Dorsolateral prefrontal cortex (tissue), 122 donors: ENCODE measurements at places on chromosomes 13 and 19.

DNA sequence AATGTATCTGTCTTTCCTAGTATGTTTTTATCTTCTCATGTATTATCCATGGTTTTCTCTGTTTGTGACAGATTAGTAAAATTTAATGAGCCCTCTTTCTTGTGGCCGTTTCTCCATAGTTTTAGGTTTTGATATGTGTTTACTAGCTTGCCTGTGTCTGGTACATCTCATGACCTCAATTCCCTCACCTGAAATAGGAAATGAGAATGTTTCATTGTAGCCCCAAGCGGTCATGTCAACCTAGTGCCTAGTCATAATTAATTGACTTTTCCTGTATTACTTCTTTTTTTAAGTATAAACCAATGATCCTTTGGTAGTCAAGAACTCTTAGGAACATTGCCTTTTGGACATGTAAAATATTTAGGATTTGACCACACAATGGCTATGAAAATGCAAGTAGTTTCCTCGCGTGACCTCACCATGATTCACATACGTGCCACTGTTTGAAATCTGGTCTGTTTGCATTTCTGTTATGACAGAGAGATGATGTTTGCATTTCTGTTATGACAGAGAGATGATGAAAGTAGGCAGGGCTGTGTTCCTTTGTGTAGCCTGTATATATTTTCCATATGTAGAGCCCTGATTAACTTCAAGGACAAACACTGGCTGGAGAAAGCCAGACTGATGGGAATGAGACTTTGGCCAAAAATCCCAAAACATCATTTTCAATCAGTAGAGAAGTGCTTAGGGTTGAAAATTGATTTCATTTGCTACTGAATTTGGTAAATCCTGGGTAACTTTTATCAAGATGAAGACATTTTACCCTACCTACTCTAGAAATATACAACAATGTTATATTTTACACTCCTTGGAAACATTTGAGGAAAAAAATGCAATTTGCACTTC, 104.8 kb downstream of the TNFRSF19 start:
- DNase-seq: no peak

GRCh38 chr13:98822225-98822606, 69.7 kb upstream of the SLC15A1 start:
- DNase-seq: no peak

- DNase-seq: no peak
Measured at GRCh38 chr19:40673397-40673796, 17.1 kb downstream of the NUMBL start.

- DNase-seq: no peak
Measured at GRCh38 chr19:38219221-38219620, 4.8 kb downstream of the DPF1 start.

- DNase-seq: no peak
Measured at GRCh38 chr19:12838886-12839756, 806 bp downstream of the MAST1 start.

- no peak for DNase-seq
Measured at GRCh38 chr19:10124429-10124828, 4.7 kb upstream of the EIF3G start.

GRCh38 chr19:6890938-6891337, 3.6 kb downstream of the ADGRE1 start:
- no peak for DNase-seq

DNA sequence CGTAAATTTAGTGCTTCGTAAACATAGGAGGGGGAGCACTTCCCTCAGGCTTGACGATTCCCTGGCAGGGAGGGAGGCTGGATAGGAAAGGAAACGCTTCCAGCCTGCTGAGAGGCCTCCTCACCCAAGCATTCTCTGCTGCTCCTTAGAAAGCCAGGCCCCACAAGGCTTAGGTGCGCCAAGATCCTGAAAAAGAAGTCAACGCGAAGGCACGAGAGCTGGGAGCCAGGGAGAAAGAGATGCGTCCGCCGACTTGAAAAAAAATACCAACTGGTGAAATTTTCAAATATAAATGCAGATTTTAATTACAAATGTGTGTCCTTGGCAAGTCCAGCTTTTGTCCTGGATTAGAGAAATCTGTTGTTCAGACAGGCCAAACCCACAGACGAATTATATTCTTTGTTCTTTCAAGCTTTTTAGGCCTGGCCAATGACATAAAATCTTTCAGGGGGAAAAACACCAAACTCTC, 64.0 kb downstream of the ALOX5AP start:
- DNase-seq: no peak

GRCh38 chr13:94181461-94182107, 297.9 kb downstream of the DCT start:
- no peak for DNase-seq

DNA sequence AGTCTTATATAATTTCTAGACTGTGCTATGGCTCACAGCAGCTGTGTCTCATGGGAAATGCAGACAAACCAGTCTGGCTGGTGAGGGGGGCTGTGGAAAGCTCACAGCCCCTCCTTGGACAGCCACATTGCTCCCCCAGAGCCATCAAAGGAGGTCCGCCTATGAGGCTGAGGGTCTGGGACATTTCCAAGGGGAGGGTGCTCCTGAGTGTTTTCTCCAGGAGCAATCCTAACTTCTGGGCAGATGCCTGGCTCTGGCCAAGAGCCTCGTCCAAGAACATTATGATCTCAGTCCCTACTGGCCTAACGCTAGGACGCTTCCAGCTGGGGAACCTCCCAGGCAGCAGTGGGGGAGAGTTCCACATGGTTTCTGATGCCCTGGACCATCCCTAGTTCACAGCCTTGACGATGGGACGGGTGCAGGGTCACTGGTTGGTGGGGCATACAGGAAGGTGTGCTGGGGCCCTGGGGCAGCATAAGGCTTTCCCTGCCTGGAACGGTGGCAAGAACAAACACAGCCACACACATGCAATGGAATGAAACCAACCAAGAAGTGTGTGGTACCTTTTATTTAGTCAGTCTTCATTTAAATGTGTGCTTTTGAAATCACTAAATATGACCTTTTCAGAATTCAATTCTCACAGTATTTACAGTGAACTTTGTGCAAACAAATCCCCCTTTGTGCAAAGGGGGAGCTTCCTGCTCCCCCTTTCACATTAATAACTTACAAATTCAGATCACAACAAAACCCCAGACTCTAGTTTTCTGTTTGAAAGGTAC, 60.6 kb downstream of the CDADC1 start:
- peak; percentile 74 for DNase-seq

DNA sequence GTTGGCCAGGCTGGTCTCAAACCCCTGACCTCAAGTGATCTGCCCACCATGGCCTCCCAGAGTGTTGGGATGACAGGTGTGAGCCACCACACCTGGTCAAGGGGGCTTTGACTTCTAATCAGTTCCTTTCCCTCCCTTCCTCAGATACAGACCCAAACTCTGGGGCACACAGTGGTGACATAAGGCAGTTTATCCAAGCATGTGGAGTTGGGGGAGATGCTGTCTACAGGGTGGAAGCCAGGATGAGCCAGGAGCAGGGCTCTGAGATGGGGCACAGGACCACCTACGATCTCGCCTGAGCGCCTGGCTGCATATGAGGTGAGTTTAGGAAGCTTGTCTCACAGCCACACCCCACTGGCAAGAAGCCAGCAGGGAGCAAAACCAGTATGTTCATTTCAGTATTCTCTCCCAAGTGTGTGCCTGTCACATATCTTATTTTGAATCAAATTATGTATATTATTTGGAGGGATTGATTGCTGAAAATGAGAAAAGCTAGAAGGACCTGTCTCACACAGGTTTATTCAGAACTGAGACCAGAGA, 67.7 kb downstream of the KCTD15 start:
- no peak for DNase-seq

GRCh38 chr13:95207769-95208366, 93.4 kb downstream of the ABCC4 start:
- no peak for DNase-seq

DNA sequence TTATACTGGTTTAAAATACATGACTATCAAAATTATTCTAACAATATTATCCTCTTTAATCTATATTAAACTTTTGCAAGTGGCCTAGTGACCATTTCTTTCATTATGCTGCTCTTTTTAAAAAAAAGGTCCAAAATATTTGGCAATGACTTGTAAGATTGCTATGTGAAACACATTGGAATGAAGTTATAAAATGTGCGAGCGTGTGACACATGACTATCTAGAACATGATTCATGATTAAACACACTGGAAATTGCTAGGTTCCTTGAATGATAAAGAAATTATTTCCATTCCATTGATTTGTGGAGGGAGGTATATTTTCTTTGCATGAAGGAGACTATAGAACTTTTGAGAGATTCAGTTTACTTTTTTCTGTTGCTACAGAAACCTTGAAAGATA, 739.1 kb downstream of the DIAPH3 start:
- no peak for DNase-seq

GRCh38 chr13:42395086-42395821, 123.3 kb downstream of the AKAP11 start:
- no peak for DNase-seq

DNA sequence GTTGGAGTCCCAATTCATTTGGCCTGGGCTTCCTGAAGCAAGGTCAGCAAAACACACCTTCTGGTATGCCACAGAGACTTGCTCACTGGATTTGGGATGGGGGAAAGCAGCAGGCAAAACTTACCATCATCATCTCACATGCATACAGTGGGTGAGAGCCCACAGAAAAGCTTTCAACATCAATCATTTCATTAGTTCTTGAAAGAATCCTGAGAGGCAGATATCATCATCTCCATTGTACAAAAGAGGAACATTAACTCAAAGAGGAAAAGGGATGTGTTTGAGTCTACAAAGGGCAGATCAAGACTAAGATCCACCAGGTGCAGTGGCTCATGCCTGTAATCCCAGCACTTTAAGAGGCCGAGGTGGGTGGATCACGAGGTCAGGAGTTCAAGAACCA, 6.4 kb downstream of the WDR87 start:
- no peak for DNase-seq

- DNase-seq: no peak
Measured at GRCh38 chr19:54014920-54015560, 23.6 kb downstream of the CACNG6 start.
